ENCODE measurements at places on chromosomes 16 and 17.

DNA sequence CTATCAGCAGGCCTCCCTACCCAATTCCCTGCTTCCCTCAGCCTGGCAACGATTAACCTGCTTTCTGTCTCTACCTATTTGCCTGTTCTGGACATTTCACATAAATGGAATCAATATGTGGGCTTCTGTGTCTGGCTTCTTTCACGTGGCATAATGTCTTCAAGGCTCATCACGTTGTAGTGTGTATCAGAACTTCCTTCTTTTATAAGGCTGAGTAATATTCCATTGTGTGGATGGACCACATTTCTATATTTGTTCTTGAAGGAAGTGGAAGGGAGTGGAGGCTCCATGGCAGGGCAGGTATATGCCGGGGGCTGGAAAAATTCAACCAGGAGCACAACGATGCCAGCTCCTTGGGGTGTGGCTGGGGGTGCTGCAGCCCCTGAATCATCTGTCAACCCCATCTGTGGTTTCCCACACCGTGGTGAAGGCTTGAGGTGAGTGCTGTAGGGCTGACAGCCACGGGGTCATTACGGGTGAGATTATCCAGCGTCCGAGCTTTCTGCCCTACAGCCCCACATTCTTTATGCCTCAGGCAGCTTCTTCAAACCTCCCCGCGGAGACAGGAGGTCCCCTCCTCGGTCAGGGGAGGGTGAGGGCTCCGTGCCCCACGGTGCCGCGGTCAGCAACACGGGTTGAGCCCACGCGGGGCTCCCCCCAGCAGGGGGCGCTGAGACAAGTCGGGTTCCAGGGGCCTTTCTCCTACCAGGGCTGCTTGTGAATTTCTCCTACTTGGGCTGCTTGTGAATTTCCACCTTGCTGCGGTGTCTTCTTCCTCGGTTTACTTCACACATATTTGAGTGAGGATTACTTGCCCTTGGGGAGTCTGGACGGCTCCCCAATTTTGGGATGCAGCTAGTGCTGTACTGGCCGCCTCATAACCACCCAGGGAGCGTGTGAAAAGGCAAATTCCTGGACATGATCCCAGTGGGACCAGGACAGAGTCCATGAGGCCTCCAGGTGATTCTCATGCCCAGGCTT, 18.3 kb upstream of the WFIKKN2 start:
- peak; percentile 51 for DNase-seq

GRCh38 chr17:54956791-54957190, 11.7 kb downstream of the COX11 start:
- DNase-seq = no peak

DNA sequence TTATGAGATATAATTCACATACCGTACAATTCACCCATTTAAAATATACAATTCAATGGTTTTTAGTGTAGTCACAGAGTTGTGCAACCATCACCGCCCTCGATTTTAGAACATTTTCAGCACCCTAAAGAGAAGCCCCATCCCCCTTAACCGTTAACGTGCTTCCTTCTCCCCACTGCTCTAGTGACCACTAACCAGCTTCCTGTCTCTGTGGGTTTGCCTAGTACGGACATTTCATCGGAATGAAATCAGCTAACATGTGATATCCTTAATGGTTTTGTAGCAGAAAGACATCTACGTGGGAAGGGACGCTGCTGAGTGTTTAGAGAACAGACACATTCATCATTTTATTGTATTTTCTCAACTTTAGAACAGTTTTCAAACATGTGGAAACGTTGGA, 80.8 kb upstream of the HSBP1 start:
- no peak for DNase-seq

- no peak for DNase-seq
Observed at GRCh38 chr17:74427048-74427762, 4.7 kb upstream of the GPRC5C start.

DNA sequence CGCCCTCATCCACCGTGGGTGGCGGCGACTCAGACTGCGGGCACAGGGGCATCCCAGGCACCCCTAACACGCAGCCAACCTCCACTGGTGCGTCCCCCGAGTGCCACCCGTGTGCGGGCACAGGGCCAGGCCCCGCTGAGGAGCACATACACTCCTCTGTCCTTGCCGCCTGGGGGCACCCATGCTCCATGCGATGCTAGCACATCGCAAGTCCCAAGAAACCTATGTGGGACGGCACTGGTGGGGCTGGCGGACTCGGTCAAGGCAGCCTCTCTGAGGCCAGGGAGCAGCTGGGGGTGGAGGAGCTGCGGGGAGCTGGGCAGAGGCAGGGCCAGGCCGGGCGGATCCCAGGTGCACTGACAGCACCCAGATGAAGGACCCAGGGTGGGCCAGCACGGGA, 4.0 kb downstream of the ZNF598 start:
- no peak for DNase-seq

- no peak for DNase-seq
Observed at GRCh38 chr17:33447090-33447489, 154.0 kb upstream of the ASIC2 start.

GRCh38 chr16:58411336-58411735, 19.1 kb downstream of the GINS3 start:
- DNase-seq = no peak

DNA sequence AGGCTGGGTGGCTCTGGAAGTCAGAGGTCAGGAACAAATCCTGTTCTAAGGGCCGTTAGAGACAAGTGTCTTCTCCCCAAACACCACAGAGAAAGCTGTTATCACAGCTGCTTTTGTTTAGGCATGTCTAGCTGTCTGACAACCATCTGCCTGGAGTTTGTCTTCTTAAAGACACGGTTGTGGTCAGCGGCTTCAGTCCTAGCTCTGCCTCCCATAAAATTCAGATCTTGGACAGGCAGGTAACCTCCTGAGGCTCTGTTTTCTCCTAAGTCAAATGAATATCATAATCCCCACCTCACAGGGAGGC, 2.3 kb upstream of the ITGA3 start:
- no peak for DNase-seq

GRCh38 chr17:54544249-54544648, 356.4 kb upstream of the TOM1L1 start:
- DNase-seq = no peak

- no peak for DNase-seq
Observed at GRCh38 chr16:77967054-77967904, 55.1 kb upstream of the CLEC3A start.

- DNase-seq = no peak
Observed at GRCh38 chr17:7644775-7645174, 6.0 kb upstream of the ATP1B2 start.
